ENCODE measurements at places on chromosomes 12 and 14. TPM values are rescaled to one million over a fixed set of nuclear protein-coding genes. Genes with fewer than 3 reads are reported as not detected.

- no peak overlapping the region for H3K27ac ChIP-seq
- H3K4me1 ChIP-seq = no peaks in the 10 kb centered on the region
- H3K4me3 ChIP-seq = no peak overlapping the region
- no peaks in the 10 kb centered on the region for H3K36me3 ChIP-seq
- H3K27me3 ChIP-seq = peaks cover 15% of the 10 kb centered on the region
Observed at GRCh38 chr12:52598966-52599365, 2.3 kb downstream of the KRT72 start.

GRCh38 chr14:56896922-56897321 is 86.6 kb upstream of the OTX2 start:
- H3K27ac ChIP-seq = no peak overlapping the region
- H3K36me3 ChIP-seq = no peaks in the 10 kb centered on the region
- H3K4me3 ChIP-seq = no peak overlapping the region
- H3K27me3 ChIP-seq = no peaks in the 10 kb centered on the region

- H3K4me1 ChIP-seq = peaks cover 16% of the 10 kb centered on the region
- H3K4me3 ChIP-seq = peak overlapping the region; percentile 54
- no peaks in the 10 kb centered on the region for H3K36me3 ChIP-seq
- peaks cover 32% of the 10 kb centered on the region for H3K27me3 ChIP-seq
Observed at GRCh38 chr14:105528586-105529318, 2.4 kb downstream of the TMEM121 start.

The ANG gene
- total RNA-seq = 50.0 TPM

GRCh38 chr14:54766276-54767138 is 136.1 kb downstream of the GCH1 start:
- no peaks in the 10 kb centered on the region for H3K36me3 ChIP-seq
- H3K27me3 ChIP-seq = no peaks in the 10 kb centered on the region
- no peak overlapping the region for H3K27ac ChIP-seq
- no peak for DNase-seq

- no peak for DNase-seq
- no peaks in the 10 kb centered on the region for H3K36me3 ChIP-seq
- H3K27me3 ChIP-seq = no peaks in the 10 kb centered on the region
- H3K27ac ChIP-seq = no peak overlapping the region
Observed at GRCh38 chr12:92462049-92462448, 240.7 kb upstream of the PLEKHG7 start.

The ACSM4 gene
- total RNA-seq = not detected

The HSPB8 gene
- 30.8 TPM for total RNA-seq

GRCh38 chr14:104358528-104359300 is 220.3 kb downstream of the KIF26A start:
- H3K4me3 ChIP-seq = no peak overlapping the region
- DNase-seq = no peak
- H3K36me3 ChIP-seq = no peaks in the 10 kb centered on the region
- no peak overlapping the region for H3K27ac ChIP-seq
- no peaks in the 10 kb centered on the region for H3K4me1 ChIP-seq

The PTPRQ gene
- not detected for total RNA-seq

All from colonic mucosa (tissue), 4 donors.